Dermis blood vessel endothelial cell (primary cell): ENCODE measurements at places on chromosomes 12 and 14. TPM values are rescaled to one million over a fixed set of nuclear protein-coding genes. Genes with fewer than 3 reads are reported as not detected.
A peak's percentile ranks its signal among the peaks of the same experiment; 100 is the strongest.

- DNase-seq, result no peak
These were observed 115.7 kb downstream of the SAMD4A start for GRCh38 chr14:54682578-54682977.

GRCh38 chr12:59660921-59661597, 65.2 kb downstream of the SLC16A7 start:
- DNase-seq, result no peak

DNA sequence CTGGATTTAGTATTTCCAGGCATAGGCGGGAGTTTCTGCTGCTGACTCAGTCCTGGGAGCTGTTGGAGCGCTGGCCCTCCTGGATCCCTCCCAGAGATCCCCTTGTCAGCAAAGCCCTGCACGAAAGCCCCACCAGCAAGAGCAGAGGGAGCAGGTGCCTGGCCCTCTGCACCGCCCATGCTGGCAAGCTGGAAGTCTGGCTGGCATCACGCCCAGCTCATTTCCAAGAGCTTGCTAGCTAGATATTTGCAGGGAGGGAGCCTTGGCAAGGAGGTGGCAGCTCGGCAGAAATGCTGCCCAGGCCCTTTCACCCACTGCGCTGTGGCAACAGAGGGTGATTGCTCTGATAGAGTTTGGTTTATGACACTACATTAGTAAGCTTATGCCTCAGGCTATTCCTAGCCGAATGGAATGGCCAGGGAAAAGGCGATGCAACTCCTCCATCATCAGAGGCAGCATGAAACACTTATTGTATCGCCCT, 193.9 kb downstream of the EMP1 start:
- DNase-seq, result peak; percentile 26

DNA sequence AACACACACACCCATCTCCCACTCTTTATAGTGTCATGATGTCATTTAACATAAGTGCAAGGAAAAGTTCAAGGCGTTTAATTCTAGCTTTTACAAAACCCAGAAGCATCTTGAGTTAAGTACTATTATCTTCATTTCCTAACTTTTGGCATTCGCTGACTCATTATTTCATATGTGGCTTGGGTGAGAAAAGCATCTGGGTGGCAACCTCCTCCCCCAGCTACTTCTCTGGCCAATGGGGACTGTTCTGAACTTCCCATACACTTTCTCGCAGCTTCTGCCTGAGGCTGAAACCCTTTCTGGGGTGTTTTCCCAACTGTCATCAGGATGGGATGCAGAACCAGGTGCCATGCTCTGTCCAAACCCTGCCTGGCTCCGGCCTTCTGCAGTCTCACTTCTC, 2.8 kb upstream of the MARK3 start:
- no peak for DNase-seq

The C12orf50 gene
- not detected in 2 replicates for total RNA-seq

The L2HGDH gene
- total RNA-seq, result 4.4 and 10.7 TPM in 2 replicates

DNA sequence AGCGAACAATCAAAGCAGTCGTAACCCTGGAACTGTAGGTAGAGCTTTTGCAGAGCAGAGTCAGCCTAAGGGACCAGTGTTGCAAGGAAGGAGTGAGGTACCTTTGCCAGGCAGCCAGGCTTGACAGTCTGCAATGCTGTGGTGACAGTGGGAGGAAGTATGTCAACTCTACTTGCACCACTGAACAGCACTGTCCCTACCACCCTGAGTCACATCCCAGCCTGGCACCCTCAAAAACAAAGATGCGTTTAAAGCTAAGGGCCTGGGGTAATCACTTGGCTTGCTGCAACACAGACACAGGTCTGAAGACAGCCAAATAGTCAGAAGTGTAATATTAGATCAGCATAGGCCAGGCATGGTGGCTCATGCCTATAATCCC, 141.9 kb downstream of the DPF3 start:
- no peak for DNase-seq

DNA sequence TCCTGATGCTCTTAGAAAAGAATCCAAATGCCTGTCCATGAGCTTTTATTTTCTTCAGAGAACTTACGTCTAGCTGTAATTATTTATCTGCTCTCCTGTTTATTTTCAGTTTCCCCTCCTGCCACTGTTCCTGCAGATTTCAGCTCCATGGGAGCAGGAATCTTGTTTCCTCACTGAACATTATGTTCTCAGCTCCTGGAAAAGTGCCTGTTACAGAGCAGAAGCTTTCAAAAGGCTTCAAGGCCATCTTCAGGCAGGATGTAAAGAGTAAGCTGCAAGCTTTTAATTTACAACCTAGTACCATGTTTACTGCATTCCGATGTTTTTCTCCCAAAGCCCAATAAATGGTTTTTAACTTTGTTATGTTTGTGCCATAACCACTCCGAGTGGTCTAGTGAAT, 98.4 kb upstream of the BTG1 start:
- DNase-seq, result peak; percentile 48

DNA sequence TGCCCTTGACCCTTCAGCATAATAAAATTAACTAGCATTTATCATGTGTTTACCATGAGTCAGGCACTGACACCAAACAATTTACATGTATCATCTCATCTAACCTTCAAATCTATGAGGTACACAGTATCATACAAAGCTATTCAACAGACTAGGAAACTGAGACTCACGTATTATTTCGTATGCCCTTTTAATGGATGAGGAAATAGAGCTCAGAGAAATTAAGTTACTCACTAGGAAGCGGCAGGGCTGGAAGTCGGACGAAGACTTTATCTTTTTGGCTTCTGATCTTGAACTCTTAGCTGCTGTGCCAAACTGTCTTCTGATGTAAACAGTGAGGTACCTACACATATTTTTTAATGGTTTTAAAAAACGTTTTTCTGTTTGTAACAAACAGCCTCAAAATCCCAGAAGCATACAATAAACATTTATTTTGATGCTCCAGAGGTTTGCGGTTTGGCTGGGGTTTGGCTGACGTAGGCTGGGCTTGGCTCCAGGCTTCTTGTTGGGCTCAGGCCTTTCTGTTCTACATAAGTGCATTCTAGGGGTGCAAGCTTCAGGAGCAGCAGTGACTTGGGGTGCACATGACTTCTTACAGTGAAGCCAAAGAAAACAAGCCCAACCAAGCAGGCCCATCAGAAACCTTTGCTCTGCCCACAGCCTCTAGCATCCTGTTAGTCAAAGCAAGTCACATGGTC, 184.7 kb downstream of the TBX5 start:
- DNase-seq, result no peak

DNA sequence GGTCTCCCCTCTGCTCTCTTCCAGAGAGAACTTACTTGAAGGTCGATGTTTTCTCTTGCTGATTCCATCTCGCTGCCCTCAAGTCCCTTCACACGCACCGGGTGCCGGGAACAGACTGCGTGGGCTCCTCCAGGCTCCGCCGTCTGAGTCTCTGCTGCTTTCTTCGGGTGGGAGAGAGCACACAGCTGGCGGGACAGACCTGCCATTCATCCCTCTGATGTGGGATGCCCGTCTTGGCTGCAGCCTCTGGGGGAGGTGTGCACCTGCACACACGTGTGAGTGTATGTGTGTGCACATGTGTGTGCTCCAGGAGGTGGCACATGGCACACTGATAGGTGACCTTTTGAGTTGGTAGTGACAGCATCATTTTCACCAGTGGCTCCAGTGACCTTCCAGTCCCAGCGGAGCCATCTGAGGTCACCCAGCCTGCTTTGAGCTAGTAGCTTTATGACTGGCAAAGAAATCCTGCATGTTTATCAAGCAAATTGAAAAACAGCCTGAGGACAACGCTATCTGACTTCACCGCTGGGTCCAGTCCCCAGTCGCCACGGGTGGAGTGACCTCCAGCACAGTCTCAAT, at the start of gene NINJ2:
Gene NINJ2, minus strand, starts transcription at position 153 of the 579 bp plus-strand sequence. Its CDS starts 85 bp downstream, at position 68.
- no peak for DNase-seq

- DNase-seq, result no peak
These were observed 1037.8 kb downstream of the TMEM121 start for GRCh38 chr14:106564058-106564643.

The TNS2 gene
- 56.2 and 56.5 TPM in 2 replicates for total RNA-seq

DNA sequence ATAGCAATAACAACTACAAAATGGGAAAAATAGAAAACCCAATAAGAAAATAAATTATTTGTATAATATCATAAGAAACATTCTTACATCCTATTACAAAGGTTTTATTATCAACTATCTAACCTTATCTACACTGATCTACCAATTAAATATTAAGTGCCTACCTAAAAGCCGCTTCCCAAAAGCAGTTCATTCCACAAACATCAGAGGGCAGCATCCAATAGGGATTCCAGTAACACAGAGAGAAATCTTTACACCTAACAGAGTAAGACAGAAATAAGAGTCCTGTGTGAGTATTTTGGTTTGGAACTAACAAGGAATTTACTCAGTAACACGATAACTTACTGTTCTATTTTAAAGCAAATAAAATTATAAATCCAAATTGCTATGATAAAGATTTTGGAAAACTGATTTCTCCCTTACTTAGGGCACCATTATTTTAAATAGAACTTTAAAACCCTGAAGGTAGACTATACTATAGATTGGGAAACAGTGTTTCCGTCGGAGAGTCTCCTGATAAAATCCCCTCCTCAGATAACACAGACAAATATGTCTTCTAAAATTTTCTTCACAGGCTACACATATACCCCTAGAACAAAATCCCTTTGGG, 15.0 kb downstream of the GXYLT1 start:
- peak; percentile 88 for DNase-seq

The GUCY2C gene
- total RNA-seq, result not detected in 2 replicates

- peak; percentile 96 for DNase-seq
These were observed 4.2 kb upstream of the AJUBA start for GRCh38 chr14:22986508-22987054.

DNA sequence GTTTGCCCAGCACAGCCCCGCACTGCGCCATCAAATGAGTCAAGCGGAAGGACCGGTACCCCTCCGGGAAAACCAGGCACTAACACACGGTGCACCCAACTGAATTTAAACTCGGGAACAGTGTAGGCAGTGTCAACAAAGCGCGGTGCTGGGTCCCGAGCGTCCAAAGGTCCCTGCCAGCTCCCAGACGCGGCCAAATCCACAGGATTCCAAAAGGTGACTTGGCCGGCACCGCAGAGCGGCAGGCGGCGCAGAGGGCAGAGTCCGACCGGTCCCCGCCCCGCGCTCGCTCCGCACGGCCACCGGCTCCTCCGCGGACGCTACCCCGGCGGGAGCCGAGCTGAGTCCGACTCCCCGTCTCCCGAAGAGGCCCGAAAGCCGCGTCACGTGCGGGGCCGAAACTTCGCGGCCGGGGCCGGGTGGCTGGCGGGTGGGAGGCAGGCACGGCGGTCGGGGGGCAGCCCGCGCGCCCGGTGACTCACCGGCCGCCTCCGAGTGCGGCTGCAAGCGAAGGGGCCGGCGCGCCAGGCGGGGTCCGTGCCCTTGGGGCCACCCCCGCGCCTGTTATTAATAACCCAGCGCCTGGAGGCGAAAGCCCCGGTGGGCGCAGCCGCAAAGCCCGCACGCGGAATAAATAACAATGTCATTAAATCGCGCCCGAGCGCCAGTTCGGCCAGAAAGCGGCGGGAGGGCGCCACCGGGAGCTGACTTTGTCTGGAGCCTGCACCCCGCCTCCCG, 863 bp downstream of the DENND5B start:
- peak; percentile 80 for DNase-seq

GRCh38 chr12:77133566-77133965, 68.2 kb upstream of the E2F7 start:
- DNase-seq, result peak; percentile 75

GRCh38 chr14:32576088-32576795, 247.1 kb downstream of the AKAP6 start:
- DNase-seq, result peak; percentile 77

The PLBD2 gene
- 31.7 and 43.9 TPM in 2 replicates for total RNA-seq

The TSFM gene
- total RNA-seq, result 23.0 and 27.5 TPM in 2 replicates

The OR6J1 gene
- not detected in 2 replicates for total RNA-seq

DNA sequence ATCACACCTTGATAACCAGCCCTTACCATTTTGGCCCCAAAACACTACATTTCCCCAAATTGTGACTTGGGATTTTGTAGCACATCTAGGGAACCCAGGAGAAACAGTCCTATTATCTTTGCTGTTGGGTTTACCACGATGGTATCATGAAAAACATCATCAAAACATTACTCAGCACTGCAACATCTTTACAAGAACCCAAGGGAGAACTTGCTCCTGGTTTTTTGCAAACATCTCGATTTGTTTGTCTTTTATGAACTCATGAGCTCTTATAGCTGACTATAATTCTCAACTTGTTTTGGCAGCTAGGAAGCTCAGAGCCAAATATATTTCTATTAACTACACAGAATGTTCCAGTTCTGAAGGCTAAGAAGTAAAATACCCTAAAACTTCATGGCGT, 65.7 kb downstream of the TBX5 start:
- DNase-seq, result no peak

The AHNAK2 gene
- total RNA-seq, result 24.5 and 40.5 TPM in 2 replicates

- peak; percentile 89 for DNase-seq
These were observed 10.6 kb downstream of the PHLDA1 start for GRCh38 chr12:76020731-76021672.

DNA sequence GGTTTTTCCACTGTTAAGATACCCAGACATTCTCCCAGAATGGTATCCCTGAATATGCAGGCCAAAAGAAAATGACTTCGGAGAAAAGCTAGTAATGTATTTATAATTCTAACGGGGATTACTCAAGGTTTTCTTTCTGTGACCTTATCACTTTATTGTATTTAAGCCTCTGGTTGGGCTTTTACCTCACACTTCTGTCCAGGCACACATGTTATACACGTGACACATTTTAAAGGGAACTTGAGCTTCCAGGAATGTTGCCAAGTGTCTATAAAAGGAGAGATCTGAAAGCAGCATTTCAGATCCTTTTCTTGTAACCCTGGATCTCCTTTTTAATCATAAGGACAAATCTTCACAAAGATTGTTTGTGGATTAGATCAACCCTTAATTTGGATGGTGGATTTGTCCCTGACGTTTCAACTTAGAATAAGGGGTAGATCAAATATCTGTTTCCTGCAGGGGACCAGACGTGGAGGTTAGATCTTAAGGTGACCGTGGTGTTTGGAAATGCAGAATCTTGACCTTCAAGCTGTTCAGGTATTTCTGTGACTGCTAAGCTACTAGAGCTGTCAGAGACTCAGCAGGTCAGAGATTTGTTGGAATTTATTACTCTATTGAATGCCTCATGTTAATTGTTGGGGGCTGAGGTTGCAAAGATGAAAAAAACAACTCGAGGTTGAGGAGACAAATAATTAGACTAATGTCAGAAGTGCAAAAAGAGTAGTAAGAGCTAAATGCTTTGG, 1.5 kb downstream of the CIPC start:
- peak; percentile 65 for DNase-seq
